Activated T-cell treated with anti-CD3 and anti-CD28 coated beads, Interleukin-2, amount 50 U/mL, for 72 hours (primary cell): ENCODE measurements at places on chromosomes 7 and 10.

- H3K27me3 ChIP-seq = no peaks in the 10 kb centered on the region
- H3K27ac ChIP-seq = no peak overlapping the region
Observed at GRCh38 chr7:26365077-26365900, 73.6 kb downstream of the SNX10 start.

DNA sequence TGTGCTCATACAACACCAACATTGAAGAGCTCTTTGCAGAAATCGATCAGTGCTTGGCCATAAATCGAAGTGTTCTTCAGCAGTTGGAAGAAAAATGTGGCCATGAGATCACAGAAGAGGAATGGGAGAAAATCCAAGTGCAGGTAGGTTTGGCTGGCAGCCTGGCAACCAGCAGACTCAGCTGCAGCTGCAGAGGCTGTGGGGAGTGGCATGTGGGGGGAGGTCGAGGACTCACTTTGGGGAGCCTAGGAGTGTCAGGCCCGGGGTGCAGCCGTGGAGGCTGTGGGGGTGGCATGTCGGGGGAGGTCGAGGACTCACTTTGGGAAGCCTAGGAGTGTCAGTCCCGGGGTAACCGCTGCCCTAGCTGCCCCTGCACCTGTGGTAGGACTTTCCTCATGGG lies 35.1 kb downstream of the RNF32 start:
- H3K27me3 ChIP-seq = no peaks in the 10 kb centered on the region
- H3K4me3 ChIP-seq = no peak overlapping the region
- H3K4me1 ChIP-seq = no peaks in the 10 kb centered on the region
- no peak overlapping the region for H3K27ac ChIP-seq

DNA sequence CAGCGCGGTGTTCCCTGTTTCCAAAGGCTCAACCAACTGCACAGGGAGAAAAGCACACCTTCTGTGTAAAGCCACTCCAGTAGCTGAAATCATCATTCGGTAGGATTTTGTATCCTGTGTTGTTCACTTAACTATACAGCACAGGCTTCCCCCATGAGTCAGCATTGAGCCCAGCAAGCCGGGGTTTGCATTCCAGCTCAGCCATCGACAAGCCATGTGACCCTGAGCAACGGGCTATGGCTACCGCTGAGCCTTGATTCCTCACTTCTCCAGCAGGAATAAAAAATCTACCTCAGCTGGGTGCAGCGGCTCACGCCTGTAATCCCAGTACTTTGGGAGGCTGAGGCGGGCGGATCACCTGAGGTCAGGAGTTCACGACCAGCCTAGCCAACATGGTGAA lies 44.1 kb upstream of the ATP6V0A4 start:
- H3K36me3 ChIP-seq = no peaks in the 10 kb centered on the region
- no peak overlapping the region for H3K4me3 ChIP-seq
- no peaks in the 10 kb centered on the region for H3K4me1 ChIP-seq
- H3K27ac ChIP-seq = no peak overlapping the region
- no peak for DNase-seq
- H3K27me3 ChIP-seq = no peaks in the 10 kb centered on the region

DNA sequence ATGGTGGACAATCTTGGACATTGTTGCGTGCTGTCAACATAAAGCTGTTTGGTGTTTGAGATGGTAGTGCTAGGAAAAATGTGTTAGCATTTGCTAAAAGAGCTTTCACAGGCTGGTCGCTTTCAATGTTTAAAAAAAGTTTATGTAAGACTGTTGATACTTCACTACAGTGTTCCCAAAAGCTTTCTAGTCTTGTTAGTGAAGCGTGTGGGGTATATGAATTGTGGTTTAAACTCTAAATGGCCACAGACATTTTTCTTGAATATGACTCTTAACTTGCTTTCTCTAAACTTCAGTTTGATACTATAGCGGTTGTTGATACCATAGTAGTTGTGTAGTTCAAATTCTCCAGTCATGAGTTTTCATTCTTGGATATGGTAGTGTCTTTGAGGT lies 44.9 kb downstream of the MCU start:
- no peak for DNase-seq
- no peak overlapping the region for H3K27ac ChIP-seq
- no peak overlapping the region for H3K4me3 ChIP-seq
- no peaks in the 10 kb centered on the region for H3K36me3 ChIP-seq
- peaks cover 9% of the 10 kb centered on the region for H3K4me1 ChIP-seq

DNA sequence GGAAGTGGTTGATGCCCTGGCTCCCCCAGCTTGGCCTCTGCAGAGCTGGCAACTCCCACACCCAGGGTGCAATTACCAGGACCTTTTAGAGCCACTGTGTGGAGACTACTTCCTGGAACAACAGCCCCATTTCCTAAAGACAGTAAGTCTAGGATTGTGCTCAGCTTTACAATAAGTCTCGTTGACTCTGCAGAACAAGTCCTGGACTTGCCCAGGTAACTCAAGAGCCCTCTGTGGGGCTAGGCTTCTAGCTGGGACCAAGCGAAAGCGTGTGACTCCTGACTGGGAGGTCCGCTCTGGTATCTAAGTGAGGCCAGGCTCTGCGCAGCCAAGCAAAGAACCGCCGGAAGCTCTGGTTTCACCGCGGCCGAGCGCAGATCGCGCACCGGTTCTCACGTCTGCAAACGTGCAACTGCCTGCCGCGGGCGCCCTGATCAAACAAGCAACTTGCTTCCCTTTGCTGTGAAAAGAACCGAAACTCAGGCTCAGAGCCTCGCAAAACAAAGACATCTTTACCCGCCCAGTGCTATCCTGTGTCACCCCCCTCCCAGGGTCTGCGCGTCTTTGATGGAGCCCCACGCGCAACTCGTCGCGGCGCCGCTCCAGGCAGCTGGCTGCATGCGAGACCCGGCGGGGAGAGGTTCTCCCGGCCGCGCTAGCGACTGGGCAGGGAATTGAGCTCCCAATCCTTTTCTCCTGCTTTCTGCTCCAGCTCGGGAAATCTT lies 4.4 kb upstream of the PDLIM1 start:
- peak; percentile 62 for DNase-seq
- peaks cover 12% of the 10 kb centered on the region for H3K4me1 ChIP-seq
- no peak overlapping the region for H3K27ac ChIP-seq
- H3K27me3 ChIP-seq = peaks cover 46% of the 10 kb centered on the region
- no peaks in the 10 kb centered on the region for H3K36me3 ChIP-seq

- H3K27ac ChIP-seq = peak overlapping the region; percentile 80
- H3K27me3 ChIP-seq = no peaks in the 10 kb centered on the region
- no peak for DNase-seq
- H3K4me3 ChIP-seq = peak overlapping the region; percentile 94
- peaks cover 33% of the 10 kb centered on the region for H3K36me3 ChIP-seq
Observed at GRCh38 chr7:142804728-142805207, 34.0 kb downstream of the PRSS2 start.

DNA sequence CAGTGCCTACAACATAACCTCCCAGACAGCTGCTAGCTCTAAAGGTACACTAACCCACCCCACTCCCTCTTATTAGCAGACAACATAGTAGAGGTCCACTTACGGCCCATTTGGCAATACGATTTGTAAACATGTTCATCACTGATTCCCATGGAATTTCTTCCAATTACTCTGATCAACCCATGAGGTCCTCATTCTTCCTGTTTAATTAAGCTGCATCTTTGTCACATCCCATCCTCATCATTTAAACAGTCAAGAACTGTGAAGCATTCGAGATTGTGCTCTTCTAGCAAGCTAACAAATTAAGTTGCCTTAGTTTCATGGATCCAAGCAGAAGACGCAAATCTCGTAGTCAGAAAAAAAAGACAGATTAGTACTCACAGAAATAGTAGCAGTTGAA lies 622.2 kb upstream of the VSTM2A start:
- H3K36me3 ChIP-seq = no peaks in the 10 kb centered on the region
- DNase-seq = no peak
- no peak overlapping the region for H3K4me3 ChIP-seq
- no peaks in the 10 kb centered on the region for H3K27me3 ChIP-seq
- H3K27ac ChIP-seq = no peak overlapping the region

DNA sequence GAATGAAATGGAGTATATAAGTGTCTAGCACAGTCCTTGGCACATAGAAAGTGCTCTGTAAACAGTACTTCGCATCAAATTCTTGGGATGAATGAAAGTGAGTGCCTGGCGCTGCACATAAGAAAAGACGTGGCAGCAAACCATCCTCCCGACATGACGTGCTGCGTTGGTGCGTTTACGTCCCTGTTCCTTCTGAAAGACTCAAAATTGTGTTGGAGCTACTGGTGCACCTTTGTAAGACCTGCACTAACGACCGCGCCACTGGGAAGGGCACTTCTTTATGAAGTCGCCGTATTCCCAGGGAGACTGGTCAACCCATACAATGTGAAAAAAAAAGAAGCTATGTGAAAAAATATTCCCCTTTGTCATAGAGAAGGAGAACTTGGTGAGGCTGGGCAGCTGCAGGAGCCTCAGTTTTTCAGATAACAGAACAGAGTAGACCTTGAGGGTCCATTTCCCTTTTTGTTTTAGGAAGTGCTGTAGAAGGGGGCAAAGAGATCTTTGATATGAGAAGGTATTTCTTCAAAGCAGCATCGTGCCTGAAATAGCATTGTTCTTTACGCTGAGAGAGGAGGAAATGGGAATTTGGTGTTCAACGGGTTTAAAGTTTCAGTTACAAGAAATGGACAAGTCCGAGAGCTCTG lies 91.7 kb downstream of the PTPRE start:
- H3K27ac ChIP-seq = no peak overlapping the region
- H3K27me3 ChIP-seq = peaks cover 45% of the 10 kb centered on the region
- H3K4me1 ChIP-seq = no peaks in the 10 kb centered on the region

DNA sequence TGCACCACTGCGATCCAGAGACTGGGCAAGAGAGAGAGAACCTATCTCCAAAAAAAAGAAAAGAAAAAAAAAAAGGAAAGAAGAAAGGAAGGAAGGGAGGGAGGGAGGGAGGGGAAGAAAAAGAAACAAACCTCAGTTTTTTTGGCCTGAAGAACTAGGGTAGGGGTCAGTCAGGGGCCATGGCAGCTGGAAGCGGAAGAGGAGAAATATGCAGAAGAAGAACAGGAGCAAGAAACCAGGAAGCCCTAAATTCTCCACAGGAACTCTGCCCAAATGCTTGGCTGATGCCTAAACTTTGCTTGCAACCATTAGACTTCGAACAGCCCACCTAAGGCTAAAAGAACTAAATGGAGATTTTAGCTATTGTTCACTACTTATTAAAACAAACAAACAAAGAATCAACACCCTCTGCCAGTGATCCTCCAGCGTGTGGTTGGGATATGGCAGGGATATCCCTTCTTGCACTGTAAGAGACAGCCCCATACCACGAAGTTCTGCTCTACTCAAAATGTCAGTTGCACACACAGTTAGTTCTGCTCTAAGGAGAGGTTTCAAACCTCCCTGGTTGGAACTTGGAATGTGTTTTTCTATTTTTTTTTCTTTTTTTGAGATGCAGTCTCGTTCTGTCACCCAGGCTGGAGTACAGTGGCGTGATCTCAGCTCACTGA lies 139.5 kb downstream of the FAM107B start:
- H3K27ac ChIP-seq = no peak overlapping the region
- H3K27me3 ChIP-seq = peaks cover 7% of the 10 kb centered on the region
- H3K4me3 ChIP-seq = no peak overlapping the region
- H3K36me3 ChIP-seq = no peaks in the 10 kb centered on the region
- no peak for DNase-seq

- H3K4me1 ChIP-seq = no peaks in the 10 kb centered on the region
- no peak for DNase-seq
- no peak overlapping the region for H3K27ac ChIP-seq
- no peaks in the 10 kb centered on the region for H3K36me3 ChIP-seq
- no peak overlapping the region for H3K4me3 ChIP-seq
Observed at GRCh38 chr10:72645263-72645858, 19.5 kb upstream of the MICU1 start.

GRCh38 chr10:71242622-71243009 lies 30.2 kb downstream of the UNC5B start:
- H3K4me3 ChIP-seq = no peak overlapping the region
- H3K36me3 ChIP-seq = no peaks in the 10 kb centered on the region
- peaks cover 12% of the 10 kb centered on the region for H3K27me3 ChIP-seq
- peaks cover 6% of the 10 kb centered on the region for H3K4me1 ChIP-seq
- no peak for DNase-seq

- no peak overlapping the region for H3K4me3 ChIP-seq
- no peaks in the 10 kb centered on the region for H3K36me3 ChIP-seq
- DNase-seq = no peak
- H3K27ac ChIP-seq = no peak overlapping the region
Observed at GRCh38 chr7:102044984-102045673, 227.7 kb downstream of the CUX1 start.

GRCh38 chr7:90958647-90959046 lies 305.6 kb upstream of the FZD1 start:
- peaks cover 7% of the 10 kb centered on the region for H3K4me1 ChIP-seq
- no peaks in the 10 kb centered on the region for H3K36me3 ChIP-seq
- no peak for DNase-seq
- H3K27ac ChIP-seq = no peak overlapping the region
- H3K27me3 ChIP-seq = peaks cover 6% of the 10 kb centered on the region

GRCh38 chr7:30888747-30889146 lies 22.9 kb upstream of the AQP1 start:
- no peaks in the 10 kb centered on the region for H3K27me3 ChIP-seq
- H3K4me3 ChIP-seq = no peak overlapping the region
- H3K27ac ChIP-seq = no peak overlapping the region
